Activated gamma-delta T cell treated with anti-CD3 and anti-CD28 coated beads, Interleukin-2, amount 50 U/mL, for 16 hours (primary cell): ENCODE measurements at places on chromosomes 11 and 22.

DNA sequence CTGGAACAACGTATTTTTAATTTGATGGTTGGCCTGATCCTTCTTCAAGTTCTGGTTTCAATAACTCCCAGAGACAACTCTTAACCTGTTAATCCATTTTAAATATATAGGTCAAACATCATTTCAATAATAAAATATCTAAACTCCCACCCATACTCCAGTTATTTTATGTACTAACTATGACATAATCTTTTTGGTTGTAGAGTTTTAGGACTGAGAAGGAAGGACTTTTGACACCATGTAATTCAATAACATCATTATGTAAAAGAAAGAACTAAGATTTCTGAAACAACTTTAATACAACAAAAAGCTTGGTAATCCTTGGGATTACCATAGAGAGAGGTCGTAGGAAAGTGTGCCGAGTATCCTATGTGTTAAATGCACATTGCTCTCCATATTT lies 31.5 kb downstream of the VSIG10L2 start:
- DNase-seq = no peak

DNA sequence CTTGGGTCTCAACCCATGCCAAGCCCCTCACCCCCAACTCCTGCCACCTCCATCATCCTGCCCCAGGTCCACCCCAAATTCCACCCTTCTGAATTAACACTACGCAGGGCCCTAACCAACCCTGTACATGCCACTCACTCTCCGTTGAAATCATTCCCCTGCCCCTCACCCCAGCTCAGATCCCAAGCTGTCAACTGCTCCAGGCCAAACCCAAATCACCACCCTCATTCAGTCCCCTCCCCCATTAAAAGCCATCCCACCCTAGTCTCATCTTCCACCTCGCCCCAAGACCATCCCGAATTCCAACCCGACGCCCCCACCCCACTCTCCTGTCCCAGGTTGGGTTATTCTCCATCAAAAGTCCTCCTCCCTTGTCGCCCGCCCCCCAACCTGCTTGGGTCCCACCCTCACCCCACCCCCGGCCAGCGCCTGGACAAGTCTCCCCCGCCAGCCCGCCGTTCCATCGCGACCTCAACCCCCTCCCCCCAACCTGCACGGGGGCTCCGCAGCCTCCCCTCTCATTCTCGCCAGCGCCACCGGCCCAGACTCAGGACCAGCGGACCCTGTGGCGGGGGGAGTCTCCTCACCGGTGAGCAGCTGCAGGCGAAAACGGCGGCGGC lies 466 bp downstream of the FAM168A start:
- DNase-seq = no peak

- DNase-seq = no peak
Observed at GRCh38 chr11:60084631-60085273, 3.7 kb upstream of the MS4A2 start.

DNA sequence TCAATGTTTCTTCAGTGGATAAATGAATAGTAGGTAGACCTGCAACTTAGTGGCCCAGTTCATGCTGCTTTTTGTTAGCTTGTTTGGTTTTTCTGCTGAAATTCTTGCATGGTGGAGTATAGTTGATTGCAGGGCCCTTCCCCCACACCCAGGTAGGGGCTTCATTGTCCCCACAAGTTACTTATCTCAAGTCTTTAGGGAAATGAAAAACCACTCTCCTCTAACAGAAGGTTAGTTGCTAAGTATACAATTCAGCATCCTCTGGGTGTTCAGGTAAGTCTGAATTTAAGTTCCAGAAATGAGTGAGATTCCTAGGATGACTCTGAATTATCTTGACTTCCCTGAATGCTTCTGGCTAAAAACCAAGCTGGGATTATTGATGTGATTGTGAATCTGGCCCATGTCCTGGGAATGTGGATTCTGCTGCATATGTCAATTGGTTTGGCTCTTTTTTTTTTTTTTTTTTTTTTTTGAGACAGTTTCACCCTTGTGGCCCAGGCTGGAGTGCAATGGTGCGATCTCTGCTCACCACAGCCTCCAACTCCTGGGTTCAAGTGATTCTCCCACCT lies 40.3 kb downstream of the BCL2L13 start:
- no peak for DNase-seq

DNA sequence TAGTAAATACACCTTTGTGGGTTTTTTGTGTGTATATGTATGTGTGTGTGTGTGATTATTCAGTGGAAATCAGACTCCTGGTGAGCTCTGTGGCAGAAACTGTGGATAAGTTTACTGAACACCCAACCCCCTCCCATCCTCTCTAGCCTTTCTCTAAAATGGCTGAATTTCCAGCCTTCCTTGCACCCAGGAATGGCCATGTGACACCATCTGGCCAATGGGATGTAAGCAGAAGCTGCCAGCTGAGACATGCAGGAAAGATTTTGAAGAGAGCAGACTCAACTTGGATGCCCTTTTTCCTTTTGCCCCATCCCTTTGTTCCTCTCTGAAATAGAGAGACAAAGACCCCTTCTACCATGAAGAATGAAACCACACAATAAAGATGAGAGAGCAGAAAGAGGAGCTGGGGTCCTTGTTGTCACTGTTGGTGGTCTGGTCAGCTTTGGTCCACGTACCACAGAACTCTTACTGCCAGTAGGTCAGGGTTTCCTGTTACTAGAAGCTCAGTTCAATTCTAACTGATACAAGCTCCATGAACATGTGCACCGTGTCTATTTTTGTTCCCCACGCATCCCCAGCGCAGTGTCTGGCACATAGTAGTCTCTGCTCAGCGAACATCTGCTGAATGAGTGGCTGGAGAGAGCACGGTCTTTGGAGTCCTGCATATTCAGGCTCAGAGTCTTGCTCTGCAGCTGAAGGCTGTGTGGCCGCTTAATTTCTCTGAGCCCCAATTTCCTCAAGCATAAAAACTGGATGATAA lies 57.5 kb downstream of the SEZ6L start:
- DNase-seq = no peak

DNA sequence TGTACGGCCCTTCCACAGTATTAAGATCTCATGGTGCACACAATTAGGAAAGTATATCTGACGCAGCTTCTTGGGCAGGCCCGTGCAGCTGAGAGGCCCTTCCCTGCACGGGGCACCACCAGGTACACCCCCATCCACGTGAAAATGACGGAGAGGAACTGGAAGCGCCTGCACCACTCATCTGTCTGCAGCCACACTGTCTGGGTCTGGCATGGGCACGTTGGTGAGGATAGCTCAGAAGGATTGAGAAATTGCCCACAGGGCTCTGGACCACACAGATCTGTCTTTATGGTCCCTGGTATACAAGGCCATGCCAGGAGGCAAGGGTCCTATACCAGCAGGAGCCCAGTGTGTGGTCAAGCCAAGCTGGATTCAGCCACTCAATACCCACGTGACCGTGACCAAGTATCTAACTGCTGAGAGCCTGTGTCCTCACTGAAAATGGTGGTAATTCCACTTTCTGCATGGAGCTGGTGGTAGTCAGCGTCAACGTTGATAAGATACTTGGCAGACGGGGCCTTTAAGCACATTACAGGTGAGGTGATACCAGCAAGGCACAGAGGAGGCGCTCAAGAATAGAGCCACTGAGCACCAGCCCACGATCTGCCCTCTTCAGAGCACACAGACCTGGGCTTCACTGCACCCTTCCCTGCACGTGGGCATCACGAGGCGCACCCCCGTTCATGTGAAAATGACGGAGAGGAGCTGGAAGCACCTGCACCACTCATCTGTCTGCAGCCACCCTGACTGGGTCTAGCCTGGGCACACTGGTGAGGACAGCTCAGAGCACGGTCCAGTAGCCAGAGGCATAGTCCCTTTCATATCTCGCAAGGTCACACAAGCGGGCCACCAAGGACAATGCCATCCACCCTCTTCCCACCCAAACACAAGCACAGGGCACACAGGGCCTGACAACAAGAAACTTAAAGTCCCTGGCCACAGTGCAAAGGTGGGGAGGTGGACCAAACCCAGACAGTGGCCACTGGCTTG lies 28.4 kb downstream of the SHANK2 start:
- no peak for DNase-seq

DNA sequence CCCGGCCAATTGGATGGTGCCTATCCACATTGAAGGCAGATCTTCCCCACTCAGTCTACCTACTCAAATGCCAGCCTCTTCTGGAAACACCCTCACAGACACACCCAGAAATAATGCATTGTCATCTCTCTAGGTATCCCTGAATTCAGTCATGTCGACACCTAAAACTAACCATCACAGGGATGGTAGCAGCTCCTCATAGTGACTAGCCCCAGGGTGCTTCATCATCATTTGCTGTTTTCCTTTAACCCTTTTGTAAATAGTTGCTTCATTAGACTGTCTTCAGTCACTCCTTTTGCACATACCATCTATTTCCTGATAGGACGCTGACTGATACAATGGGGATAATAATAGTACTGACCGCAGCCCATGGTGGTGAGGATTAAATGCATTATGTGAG lies 18.8 kb upstream of the AMOTL1 start:
- DNase-seq = no peak

- DNase-seq = no peak
Observed at GRCh38 chr11:33930317-33931021, 38.6 kb upstream of the LMO2 start.
